ENCODE measurements at places on chromosomes 7 and 10.

DNA sequence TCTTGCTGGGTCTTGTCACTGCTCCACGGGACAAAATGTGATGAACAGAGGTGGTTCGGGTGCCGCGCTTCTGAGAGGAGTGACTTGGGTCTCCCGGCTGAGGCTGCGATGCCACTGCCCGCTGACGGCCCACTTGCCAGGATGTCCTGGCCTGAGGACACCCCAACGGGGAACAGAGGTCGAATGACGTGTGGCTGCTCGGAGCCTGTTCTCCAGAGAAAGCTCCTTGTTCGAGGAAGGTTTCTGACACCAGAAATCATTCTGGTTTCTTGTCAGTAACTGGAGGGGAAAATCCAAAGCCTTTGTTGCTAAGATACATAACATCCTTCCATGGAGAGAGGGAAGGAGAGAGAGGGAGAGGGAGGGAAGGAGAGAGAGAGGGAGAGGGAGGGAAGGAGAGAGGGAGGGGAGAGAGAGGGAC lies 236.4 kb downstream of the WDR37 start:
- DNase-seq = no peak

- DNase-seq = no peak
Measured at GRCh38 chr7:85164376-85164775, 22.5 kb downstream of the SEMA3D start.

DNA sequence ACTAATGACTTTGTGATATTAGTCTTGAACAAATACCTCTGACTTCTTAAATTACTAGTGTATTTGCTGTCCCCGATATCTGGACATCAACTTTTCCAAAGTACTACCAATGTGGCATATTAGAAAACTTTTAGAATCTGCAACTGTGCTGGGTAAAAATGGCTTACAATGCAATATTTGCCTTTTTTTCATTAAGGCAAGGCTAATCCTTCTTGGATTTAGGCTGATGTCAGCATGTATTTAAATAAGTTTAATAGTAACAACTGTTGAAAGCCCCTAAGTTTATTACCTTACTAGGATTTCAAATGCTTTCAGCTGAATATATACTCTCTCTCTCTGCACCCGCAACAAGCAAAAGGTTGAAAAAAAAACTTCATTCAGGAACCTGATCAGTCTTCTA lies 1232.3 kb downstream of the REEP3 start:
- DNase-seq = no peak

DNA sequence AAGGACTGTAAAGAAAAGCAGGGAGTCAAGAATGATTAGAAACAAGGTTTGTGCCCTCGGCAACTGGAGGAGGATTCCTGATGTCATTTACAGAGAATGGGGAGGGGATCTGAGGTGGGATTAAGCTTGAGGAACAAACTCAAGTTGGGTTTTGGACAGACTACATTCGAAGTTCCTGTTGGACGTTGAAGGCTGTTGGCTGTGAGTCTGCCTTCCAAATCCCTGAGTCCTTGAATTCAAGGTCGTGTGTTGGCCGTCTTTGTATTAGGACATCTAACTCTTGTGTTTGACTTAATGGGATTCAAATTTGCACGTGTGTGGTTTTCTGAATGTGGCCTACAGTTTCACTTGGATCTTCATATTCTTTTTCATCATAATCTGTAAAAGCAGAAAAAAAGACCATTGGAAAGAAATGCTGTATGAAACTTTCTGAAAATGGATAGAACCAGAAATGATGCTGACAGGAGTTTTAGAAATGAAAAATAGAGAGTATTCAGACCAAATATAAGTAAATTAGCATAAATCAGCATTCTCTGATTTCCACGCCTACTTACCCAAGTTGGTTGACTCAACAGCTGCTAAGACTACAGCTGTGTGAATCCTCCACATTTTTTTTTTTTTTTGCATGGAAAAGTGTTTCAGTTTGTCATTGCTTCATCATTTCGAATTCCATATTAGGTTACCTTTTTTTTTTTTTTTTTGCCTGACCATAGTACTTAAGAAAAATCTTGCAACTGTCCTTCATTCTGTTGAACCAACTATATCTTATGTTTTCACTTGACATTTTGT lies 94.8 kb downstream of the KIAA1217 start:
- no peak for DNase-seq

- peak; percentile 87 for DNase-seq
Measured at GRCh38 chr7:37833107-37833817, 15.1 kb upstream of the NME8 start.

- DNase-seq = no peak
Measured at GRCh38 chr10:69340695-69341094, 62.4 kb downstream of the HK1 start.

Measured in suppressor macrophage treated with lipopolysaccharide for 1 hour (primary cell).